ENCODE measurements at places on chromosomes 3 and 15.

DNA sequence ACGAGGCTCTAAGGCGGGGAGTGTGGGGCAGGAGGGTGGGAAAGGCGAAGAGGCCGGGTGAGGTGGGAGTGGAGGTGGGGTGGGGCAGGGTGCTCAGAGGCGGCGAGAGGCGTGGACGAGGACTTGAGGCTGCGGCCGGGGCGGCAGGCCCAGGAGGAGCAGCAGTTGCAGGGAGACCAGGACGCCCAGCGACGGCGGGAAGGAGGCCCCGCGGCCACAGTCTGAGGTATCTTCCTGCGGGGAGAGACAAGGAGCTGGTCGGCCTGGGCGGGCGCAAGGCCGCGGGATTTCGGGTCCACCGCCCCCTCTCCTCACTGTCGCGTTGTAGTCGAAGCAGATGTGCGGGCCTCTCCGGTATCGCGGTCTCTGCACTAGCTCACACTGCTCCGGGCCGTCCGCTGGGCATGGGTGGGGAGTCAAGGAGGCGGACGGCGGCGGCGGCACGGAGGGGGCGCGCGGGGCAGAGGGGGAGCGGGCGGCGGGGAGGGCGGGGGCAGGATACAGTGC lies 5.3 kb upstream of the TMEM115 start:
- no peak for DNase-seq

DNA sequence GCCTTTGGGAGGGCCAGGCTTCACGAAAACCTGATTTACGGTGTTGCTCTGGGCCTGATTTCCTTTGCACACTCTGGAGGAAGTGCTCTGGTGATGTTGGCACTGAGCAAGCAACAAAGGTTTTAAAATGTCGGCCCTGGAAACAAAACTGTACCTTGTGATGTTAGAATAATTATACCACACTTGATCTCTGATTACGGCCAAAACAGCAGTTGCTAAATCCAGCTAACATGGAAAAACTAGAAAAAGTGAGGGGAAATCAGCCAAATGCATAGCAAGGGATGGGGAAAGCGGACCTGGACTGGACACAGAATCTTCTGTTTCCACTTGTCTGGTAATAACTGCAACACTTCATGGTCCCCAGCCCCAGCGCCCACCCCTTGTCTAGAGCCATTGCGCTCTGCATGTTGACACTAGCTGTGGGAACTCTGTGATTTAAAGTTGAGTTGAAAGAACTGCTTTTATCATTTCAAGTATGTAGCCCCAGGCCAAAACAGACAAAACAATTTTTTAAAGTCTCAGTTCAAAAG lies 120.1 kb downstream of the VGLL4 start:
- no peak for DNase-seq

DNA sequence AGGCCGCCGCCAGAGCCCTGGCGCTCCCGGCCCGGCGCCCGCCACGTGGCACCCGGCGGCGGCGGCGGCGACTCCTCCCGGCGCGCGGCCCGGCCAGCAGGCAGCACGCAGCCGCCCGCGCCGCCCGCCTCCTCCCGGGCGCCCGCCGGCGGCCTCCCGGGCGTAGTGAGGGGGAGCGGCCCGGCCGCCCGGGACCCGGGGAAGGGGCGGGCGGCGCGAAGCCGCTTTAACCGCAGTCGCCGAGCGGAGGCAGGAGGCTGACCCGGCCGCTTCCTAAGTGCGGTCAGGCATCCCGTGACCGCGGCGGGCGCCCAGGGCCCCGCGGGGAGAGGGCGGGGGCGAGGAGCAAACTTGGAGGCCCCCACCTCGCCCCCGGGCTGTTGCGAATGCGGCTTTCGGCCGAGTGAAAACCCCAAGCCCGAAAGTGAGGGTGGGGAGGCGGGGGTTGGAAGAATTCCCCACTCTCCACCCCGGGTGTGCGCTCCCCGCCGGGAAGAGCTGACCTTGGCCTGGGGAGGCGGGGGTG lies 1.7 kb upstream of the HES1 start:
- DNase-seq: no peak

- DNase-seq: no peak
Measured at GRCh38 chr3:57078344-57078634, 17.8 kb downstream of the SPATA12 start.

DNA sequence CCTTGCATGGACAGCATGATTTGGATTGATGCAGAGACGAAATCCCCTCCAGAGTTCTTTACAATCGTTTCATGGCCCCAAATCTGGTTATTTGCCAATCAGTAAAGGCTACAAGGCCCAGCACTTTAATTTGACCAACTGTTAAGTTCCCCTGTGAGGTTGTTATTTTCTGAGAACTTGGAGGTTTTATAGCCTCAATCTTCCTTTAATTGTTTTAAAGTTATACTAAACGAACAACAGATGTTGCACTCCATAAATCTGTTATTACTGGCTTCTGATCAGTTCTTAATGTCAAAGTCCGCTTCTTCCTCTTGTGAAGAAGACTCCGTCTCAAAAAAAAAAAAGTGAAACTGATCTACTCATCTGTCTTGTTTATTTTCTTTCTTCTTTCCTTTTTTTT lies 30.8 kb downstream of the LARP6 start:
- no peak for DNase-seq

- DNase-seq: no peak
Measured at GRCh38 chr3:169827712-169828111, 15.0 kb upstream of the LRRC34 start.

DNA sequence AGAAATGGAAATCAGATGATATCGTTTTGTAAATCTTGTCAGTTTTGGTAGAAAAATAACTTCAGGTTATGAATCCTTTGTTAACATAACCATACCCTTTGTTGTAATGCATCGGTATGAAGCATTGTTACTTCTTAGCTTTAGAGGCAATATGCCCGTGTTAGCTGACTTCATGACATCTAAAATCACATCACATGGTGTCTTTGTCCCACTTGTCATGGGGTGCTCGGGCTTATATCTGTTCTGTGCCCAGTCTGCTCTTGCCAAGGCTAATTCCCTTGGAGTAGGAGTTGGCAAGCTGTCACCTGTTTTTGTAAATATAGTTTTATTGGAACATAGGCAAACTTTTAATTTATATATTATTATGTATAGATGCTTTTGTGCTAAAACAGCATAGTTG lies 39.6 kb downstream of the SLC25A26 start:
- DNase-seq: no peak

DNA sequence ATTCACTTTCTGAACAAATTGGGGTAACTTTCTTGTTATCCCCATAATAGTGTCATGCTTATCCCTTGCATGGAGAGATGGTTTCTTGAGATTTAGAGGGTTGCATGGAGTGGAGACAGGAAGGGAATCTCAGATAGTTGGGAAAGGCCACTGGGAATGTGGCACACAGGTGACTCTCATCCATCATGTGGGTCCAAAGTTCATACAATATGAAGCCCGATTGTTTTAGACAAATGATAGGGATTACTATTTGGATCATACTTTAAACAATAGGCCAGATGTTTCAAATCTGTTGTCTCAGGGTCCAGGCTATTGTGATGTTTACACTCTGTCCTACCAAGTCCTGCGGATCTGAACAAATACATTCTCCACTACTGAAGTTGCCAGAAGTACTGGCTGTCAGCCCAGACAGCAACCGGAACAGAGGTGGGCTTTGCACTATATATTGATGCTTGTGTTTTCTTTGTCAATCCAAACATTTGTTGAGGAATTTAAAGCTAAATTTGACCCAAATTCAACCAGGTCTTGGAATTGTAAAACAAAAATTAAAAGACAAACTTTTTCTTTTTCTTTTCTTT lies 39.2 kb upstream of the NMNAT3 start:
- no peak for DNase-seq

- DNase-seq: no peak
Measured at GRCh38 chr3:82259994-82260393, 498.5 kb upstream of the GBE1 start.

DNA sequence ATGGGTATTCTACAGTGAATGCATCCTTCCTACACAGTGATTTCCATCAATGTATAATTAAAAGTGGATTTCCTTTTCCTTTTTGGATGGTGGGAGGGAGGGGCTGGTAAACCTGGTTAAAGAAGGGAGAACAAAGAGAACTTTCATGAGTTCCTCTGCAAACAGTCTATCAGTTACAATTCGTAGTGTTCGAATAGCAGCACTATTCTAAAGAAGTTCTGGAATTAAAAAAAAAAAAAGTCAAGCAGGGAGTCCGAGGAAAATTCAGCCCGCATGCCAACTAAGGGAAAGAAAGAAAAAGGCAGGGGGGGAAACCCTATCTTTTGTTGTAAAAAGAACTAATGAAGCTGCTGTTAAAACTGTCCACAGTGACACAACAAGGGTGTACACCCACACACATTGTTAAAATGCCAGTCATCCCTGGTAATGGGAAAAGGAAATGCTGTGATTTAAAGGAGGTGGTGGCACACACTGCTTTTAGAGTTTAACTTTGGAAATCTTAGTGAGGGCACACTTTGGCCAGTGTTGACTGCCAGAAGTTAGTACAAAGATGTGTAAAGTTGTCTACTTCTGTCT lies 521.2 kb downstream of the ZIC1 start:
- no peak for DNase-seq

DNA sequence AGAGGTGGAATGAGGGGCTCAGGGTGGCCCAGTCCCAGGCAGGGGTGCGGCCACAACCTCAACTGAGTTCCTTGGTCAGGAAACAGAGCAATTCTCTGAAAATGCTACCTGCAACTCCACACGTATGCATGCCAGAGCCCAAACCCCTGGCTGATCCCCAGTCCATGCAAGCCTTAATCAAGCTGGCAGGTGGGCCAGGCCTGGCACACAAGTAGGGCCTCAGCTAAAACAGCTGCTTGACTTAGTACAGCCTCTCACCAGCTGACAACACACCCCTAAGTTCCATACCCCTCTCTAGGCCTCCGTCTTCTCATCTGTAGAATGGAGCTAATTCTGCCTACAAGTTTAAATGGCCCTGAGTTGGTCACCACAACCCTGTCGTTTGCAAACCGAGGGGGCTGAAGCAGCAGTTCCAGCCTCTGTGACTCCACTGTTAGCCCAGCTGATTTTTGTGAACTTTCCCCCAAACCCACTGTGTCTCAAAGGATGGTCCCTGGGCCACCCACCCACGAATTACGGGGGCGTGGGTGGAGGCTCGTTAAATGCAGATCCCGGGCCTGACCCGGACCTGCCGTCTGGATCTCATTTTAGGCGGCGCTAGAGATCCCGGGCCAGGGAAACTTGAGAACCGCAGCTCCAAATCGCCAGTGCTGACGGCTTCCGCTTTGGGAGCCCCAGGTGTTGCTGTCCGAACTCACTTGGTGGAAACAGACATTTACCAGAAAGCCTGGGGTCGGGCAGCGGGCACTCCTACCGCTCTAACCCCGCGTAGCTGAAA lies 927 bp downstream of the CHDH start:
- no peak for DNase-seq

DNA sequence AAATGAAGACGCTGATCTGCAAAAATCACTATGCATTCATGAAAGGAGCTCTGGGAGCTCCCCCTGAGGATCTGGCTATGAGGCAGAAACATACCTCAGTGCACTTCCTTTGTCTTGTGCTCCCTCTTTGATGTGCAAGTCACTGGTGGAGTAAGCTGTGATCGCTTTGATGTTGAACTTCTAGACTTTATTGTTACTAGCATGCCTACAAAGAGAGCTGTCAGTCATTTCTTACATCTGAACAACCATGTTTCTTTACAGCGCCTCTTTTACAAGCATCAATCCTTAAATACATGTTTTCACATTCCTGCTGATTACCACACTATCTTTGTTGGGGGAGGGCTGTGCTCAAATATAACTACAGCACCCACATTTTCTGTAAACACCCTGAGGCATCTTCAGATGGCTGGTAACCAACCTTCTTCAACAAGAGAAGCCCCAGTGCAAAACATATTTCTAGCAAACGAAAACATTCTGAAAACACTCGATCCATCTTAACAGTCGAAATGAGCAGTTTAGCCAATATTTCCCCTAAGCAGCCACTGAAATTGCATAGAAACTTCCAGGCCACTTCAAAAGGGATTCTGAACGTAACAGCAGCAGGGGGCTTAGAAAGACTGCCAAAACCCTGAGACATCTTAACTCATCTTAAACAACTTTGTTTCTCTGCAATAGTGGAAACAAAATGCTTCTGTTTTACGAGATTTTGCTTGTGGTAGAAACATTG lies 101.9 kb upstream of the ICE2 start:
- DNase-seq: no peak

DNA sequence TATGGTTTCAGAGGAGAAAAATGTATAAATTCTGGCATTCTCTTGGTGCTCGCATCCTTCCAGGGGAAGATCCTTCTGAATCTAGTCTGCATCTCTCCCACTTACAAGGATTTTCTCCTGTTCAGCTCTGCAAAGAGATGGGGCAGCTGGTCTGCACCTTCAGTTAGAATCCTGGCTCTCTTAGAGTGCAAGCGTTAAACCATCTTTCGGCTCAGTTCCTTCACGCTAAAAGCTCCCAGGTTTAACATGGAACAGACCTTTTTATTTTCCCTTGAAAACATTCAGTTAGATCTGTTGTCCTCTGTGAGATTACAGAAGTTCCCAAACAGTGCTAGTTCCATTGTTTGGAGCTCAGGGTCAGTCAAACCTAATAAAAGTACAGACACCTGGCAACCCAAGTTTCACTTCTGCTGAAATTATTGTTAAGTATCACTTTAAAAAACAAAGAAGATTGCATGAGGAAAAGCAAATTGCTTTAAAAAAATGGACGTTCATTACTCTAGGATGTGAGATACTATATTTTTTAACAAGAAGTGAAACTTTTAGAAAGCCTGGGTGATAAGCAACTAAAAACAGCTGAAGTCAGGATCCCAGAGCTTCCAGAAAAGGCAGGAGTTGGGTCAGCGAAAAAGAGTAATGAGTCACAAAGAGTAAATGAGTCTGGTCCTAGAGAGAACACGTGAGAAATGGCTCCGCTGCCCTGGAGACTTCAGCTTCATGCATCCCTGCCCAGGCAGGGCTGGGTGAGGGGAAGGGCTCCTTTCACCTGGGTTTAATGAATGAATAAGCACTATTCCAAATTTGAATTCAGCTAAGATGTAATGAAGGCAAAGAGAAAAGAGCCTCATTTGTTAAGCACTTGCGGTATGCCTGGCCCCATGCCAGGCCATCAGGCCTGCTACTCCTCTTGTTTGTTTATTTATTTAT lies 63.3 kb downstream of the ABTB1 start:
- no peak for DNase-seq
